ENCODE measurements at places on chromosomes 13 and 19.
A peak's percentile ranks its signal among the peaks of the same experiment; 100 is the strongest.

DNA sequence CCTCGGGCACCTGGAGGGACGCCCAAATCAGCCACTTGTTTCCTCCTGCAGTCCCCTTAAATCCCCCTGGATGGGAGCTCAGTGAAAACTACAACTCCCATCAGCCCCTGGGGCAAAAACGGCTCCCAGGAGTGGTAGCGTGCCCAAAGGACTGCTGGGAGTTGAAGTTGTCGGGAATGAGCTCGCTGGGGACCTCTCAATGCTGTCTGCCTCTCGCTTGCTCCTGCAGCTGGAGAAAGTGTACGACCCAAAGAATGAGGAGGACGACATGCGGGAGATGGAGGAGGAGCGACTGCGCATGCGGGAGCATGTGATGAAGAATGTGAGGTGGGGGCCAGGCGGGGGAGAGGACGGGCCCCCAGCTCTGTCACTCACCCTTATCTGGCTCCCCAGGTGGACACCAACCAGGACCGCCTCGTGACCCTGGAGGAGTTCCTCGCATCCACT lies 14.7 kb upstream of the DHDH start:
- peak; percentile 28 for DNase-seq

GRCh38 chr13:112532837-112533745 lies 54.9 kb downstream of the TUBGCP3 start:
- no peak for DNase-seq

DNA sequence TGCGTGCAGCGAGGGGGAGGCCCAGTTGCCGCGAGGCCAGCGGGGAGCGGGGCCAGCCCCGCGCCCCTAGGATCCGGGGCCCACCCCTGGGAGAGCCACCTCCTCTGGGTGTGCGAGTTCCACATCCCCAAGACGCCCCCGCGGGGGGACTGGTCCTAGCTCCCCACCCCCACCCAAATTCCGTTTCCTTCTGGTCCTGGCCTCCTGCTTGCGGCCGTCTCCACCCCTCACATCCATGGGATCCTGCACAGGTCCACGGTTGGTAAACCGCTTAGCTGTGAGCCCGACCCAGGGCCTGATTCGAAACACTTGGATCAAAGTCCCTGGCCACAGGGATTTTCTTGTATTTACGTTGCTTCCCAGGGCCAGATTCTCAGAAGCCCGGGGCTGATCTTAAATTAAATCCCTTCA lies 324 bp upstream of the FBXO17 start:
- DNase-seq, result no peak

GRCh38 chr13:73820285-73820684 lies 313.9 kb downstream of the KLF12 start:
- no peak for DNase-seq

GRCh38 chr19:19672816-19673215 lies 4.2 kb downstream of the ZNF101 start:
- DNase-seq, result no peak

Data from suppressor macrophage treated with lipopolysaccharide for 1 hour (primary cell).